AG04450 (cell line): ENCODE measurements at places on chromosomes 7 and 10. TPM values are rescaled to one million over a fixed set of nuclear protein-coding genes. Genes with fewer than 3 reads are reported as not detected.

- no peak for DNase-seq
Measured at GRCh38 chr7:106896231-106896630, 31.1 kb downstream of the PIK3CG start.

The ADAMTS14 gene
- polyA plus RNA-seq, result 2.9 and 4.6 TPM in 2 replicates

DNA sequence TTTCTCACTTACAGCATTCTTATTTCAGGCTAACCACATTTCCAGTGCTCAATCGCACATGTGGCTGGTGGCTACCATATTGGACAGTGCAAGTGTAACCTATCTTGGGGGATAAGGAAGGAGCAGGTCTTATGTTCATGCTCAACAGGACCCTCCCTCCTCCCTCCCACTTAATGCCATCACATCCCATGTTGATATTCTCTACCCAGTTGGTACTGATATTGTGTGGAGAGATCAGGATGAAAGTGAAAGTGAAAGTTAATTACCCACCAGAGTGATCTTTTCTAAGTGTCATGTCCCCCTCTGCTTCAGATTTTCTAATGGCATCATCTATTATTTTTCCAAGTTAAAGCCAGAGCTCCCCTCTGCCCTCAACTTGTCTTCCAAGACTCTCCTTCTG, 91.6 kb downstream of the BMPER start:
- no peak for DNase-seq

DNA sequence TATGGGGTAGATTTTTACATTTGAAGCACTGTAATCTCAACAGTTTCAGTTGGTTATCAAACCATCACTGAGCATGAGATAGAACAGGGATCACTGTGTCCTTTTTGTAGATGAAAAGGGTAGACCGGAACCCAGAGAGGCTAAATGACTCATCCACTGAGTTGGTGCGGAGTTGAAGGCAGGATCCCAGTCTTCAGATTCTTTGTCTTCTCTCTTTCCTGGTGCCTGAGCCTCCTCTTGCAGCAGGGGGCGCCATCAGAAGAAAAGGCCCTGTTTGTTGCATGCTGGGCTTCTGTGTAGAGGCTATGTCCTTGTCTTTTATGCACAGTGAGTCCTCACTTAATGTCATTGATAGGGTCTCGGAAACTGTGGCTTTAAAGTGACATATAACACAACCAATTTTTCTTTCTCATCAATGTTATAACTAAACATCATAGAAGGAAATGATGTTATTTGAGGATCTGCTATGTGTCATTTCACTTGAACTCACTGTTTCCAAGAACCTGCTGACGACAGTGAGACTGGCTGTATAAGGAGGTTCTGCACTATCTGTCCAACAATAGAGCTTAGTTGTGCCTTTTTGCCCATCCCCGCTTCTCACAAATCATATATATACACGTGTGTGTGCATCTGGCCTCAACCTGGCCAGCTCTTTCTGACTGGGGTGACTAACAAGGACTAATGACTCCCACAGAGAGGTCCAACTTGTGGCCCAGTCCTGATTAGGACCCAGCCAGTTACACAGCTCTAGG, 14.3 kb downstream of the ZNF282 start:
- DNase-seq, result no peak

The IFIT1B gene
- polyA plus RNA-seq, result not detected in 2 replicates

The WASHC2C gene
- polyA plus RNA-seq, result 45.2 and 62.3 TPM in 2 replicates

The ASB10 gene
- polyA plus RNA-seq, result not detected in 2 replicates

GRCh38 chr10:77770868-77771175, 133.2 kb upstream of the KCNMA1 start:
- no peak for DNase-seq

The BTBD16 gene
- polyA plus RNA-seq, result not detected in 2 replicates

- peak; percentile 29 for DNase-seq
Measured at GRCh38 chr7:16484453-16485158, 19.1 kb upstream of the SOSTDC1 start.

The BHLHA15 gene
- polyA plus RNA-seq, result not detected in 2 replicates

The FAM13C gene
- polyA plus RNA-seq, result 3.1 and 4.6 TPM in 2 replicates

DNA sequence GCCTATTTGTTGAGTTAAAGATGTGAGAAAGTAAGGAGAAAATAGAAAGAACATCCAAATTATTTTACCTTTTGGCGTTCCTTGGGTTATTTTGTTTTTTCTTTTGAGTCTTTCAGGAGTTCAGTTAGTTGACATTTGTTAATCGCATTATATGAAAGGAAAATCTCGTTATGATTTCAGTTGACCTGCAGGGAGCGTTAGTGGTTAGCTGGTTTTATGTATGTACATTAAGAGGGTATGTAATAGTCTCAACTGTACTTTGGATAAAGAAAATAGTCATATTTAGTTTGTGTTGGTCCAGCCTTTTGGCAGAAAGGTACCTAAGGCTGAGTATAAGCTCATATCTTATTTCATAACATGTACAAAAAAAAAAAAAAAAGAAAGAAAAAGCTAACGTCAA, 4.0 kb downstream of the BMPER start:
- no peak for DNase-seq

The CALML3 gene
- not detected in 2 replicates for polyA plus RNA-seq

DNA sequence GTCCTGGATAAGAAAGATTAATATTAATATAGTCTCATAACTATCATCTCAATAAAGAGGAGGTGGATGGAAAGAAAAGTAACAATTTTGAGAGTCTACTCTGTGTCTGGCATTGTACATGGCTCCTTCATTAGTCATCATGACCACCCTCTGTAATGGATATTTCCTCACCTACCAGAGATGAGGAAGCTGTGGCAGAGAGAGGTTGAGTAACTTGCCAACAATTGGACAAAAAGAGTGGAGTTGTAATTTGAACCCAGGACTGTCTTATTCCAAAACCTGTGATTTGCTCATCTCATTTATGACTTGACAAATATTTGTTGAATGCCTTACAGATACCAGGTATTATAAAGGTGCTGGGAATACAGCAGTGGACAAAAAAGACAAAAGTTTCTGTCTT, 2.1 kb upstream of the IDE start:
- no peak for DNase-seq

DNA sequence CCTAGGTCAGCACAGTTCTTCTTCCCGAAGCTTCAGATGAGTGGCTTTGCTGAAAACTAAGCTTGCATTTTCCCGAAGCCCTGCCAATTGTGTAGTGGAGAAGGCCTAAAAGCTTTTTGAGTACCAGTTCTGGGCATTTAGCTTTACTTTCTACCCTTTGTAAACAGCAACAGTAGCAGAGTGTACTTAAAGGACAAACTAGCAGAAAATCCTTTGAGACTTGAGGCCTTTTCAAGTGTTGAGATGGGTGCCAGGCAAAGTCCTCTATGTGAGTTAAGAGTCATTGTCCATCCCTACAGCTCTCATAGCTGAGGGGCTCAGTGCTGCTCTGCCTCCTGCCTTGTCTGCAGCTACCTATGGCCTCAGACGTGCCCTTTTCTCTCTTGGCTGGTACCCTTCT, 368.2 kb downstream of the CCSER2 start:
- DNase-seq, result no peak

- no peak for DNase-seq
Measured at GRCh38 chr7:130954918-130955564, 221.0 kb upstream of the KLF14 start.

DNA sequence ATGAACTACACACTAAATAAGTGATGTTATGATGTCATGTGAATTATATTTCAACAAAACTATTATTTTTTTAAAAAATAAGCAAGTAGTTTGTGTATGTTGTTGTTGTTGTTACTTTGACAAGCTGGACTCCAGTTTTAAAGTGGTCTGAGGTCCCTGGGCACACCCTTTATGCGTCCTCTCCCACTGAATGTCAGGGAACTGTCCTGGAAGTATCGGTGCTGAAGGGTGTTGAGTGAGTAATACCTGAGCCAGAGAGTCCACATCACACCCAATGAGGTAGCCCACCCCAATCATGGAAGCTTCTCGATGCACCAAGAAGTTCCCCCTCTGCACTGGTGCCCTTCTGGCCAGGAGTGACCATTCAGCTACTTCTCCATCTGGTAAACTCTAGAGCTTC, 64.3 kb downstream of the FOXI2 start:
- DNase-seq, result no peak

DNA sequence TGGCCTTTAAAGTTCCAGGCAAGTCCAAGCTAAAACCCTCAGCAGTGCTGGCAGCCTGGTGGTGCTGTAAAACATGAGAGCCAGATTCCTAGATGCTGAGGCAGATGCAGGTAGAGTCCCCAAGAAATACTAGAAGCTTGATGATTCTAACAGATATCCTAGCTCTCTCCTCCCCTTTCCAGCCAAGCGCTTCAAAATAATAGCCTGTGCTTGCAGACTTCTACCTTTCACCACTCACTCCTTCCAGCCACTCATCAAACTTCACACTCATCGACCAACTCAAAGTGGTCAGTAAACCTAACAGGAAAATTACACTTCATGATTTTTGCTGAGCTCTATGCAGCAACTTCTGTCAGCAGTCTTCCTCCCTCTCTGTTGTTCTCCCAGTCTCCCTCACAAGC, 50.2 kb downstream of the LMBR1 start:
- DNase-seq, result no peak

The WASHC2A gene
- 44.6 and 59.9 TPM in 2 replicates for polyA plus RNA-seq

The AFAP1L2 gene
- 0.05 and 0.07 TPM in 2 replicates for polyA plus RNA-seq

DNA sequence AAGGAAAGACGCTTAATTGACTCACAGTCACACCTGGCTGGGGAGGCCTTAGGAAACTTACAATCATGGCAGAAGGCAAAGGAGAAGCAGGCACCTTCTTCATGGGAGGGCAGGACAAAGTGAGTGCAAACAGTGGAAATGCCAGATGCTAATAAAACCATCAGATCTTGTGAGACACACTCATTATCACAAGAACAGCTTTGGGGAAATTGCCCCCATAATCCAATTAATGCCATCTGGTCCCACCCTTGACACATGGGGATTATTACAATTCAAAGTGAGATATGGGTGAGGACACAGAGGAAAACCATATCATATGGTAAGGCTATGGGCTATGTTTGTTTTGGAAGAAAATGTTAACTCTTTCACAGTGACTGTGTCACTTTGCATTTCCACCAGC, 1272.5 kb upstream of the CELF2 start:
- DNase-seq, result no peak

DNA sequence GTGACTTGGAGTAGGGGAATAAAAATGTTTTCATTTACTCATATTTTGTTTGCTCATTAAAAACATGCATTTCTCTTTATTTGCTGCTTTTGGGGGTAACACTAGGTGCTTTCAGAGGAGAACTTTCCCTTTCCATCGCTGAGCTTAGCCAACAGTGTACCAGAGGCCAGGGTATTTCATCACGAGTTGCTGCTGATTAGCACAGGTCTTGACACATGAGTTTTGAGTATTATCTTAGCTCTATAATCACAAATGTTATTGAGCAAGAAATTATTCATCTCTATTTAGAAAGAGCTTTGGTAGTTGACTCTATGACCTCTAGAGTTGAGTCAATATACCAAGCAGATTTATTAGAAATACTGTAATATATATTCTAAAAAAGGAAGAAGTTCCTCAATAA, 375.9 kb downstream of the NXPH1 start:
- DNase-seq, result no peak

DNA sequence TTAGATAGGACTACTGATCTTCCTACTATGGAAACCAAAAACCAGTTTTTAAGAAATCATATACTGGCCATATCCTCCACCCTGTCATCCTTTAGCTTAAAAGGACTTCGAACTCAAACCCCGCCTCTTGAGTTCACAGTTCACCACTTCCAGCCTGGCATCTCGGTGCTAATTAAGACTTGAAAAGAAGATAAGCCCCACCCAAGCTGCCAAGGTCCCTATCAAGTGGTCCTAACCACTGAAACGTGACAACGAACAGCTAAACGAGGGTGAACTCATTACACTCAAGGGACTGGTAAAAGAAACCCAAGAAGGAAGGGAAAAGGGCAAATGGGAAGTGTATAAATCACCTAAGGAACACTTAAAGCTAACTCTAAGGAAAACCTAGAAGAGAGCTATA, 16.1 kb downstream of the COL17A1 start:
- DNase-seq, result no peak

DNA sequence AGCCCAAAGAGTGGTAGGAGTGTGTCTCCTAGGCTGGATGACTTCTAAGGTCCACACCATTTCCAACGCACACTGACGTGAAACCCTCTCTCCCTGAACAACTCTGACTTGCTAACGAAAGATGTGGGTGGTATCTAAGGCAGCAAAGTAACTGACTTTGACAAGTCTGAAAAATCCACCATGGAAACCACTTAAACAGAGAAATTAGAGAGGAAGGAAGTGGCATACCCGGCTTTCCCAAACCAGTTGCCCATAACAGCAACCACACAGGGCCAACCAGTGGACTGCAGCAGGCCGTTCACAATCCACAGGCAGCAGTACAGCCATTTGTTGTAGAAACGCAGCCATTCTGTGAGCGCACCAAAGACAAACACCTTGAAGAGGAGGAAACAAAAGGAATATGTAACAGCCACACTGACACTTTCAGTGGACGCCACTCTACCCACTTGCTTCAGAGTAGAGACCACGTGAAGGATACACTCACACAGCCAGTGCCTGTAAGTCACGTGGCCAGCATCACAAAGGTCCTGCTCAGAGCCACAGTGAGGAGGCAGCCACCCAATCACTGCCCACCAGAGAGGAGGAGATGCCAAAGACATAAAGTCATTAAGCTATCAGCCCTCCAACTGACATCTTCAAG, 39.8 kb downstream of the SLC37A3 start:
- no peak for DNase-seq

DNA sequence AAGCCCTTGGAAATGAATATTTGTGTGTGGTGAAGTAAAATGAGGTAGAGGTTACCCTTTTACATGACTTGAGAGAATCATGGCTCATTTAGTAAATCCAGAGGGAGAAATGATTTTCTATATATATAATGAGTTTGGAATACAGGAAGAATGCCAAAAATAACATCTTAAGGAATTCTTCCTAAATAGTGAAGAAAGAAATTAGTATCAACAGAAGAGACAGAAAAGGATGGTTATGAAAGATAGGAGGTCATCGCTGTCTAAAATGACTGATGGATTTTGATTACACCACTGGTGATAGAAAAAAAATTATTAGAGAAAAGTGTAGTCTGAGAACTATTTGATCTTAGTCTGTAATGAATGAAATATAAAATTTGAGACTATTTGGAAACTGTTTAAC, 283.0 kb downstream of the ADK start:
- DNase-seq, result no peak

DNA sequence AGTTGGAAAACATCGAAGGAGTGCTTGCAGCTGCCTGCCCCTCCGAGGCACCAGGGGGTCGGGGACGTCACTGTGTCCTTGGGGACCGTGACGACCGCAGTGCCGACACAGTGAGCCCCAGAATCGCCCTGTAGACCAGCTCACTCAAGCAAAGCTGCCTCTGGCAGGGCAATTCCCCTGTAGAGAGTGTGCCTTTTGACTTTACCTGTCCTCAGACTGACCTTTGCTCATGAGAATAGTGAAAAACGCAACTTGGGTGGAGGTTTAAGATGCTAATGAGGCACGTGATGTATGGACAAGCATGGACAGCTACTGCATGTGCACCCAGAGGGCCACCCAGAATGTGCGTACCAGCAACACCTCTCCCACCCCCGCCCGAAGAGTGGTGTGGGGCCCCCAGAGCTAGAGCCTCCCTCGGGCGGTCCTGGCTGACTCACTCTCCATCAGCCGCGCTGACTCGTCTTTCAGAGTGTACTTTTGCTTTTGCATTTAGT, 271.9 kb downstream of the ADARB2 start:
- no peak for DNase-seq

The RAMP3 gene
- not detected in 2 replicates for polyA plus RNA-seq
